Gastroesophageal sphincter (tissue), 4 donors: ENCODE measurements at places on chromosomes 4 and X.

DNA sequence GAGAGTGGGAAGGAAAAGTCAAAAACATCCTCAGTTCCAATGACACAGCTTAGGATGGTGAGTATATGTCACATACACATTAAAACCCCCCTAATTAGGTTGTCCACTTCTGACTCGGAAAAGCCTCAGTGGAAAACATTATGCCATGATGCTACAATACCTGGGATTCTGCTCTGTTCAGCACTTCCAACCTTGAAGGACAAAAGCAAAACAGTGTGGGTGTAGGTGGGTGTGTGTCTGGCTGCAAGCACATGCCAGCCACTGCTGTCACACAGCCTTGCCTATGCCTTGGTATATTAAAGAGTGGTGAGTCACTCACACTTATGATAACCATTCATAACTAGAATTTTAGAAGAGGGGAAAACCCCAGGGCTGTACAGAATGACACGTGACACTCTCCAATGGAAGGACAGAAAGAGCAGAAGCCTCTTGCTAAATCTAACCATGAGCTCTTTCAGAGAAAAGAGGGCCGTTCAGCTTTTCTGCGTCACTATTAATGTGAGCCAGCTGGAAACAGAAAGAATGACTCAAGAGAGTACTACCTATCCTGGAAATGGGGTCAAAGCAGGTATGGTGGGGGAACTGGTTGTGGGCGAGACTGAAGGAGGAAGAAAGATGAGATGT lies 159.6 kb downstream of the TET2 start:
- ATAC-seq: no peak

DNA sequence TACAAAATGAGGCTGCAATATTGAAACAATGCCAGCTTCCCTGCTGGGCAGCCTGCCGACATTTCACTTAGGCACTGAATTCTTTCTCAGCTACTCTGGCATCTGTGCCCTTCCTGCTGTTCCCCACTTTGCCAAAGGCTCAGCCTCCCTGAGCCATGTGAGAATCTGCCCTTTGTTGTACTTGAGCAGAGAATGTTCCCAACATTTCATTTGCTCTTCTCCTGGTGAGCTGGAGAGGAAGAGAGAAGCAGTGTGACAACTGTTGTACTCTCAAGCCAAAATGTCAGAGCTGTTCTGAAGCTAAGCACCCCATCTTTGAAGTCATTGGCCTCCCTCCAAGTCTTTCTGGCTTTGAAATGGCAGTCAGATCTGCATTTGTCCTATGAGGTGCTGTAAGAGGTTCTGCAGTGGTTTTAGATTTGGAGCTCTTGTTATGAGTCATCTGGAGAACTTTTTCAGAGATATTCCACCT lies 32.5 kb downstream of the LANCL3 start:
- ATAC-seq: peak; percentile 22

- ATAC-seq: no peak
Measured at GRCh38 chr4:148229028-148229427, 213.2 kb downstream of the NR3C2 start.

DNA sequence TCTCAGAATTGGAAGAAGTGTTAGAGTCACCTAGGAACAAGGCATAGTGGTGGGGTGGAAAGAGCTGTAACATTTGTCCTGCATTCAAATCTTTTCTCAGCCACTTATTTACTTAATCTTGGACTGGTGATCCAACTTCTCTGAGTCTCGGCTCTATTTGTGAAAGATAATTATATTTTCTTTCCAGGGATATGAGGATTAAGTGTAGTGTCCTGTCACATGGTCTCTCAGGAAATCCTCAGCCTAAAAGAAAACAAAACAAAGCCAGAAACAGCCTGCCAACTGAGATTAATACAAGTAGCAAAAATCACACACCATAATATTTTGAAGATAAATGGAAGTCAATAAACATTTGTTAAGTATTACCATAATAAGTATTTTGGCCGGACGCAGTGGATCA lies 33.3 kb upstream of the ETNPPL start:
- ATAC-seq: no peak

DNA sequence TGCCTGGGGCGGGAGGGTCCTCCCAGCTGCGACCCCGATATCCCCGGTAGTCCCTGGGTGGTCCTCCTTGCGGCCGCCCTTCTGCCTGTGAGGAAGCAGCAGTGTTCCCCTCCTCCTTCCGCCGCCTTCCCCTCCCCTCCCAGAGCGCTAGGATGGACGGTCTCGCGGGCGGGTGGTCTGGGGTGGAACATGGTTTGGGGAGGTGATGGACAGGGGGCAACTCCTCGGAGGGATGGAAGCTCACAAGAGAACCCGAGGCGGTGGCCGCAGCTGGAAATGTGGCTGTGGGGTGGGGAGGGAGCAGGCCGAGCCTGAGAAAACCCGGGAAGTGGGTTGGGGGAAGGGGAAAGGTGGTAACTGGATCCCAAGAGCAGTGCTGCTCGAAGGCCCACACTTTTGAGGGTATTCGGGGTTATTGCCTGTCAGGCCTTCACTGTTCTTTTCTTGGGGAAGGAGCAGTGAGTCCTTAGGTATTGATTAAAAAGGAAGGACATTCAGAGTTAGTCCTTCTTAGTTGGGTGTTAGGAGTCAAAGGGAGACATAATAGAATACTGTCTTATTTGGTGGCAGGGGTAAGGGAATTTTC lies 581 bp downstream of the UBE2K start:
- ATAC-seq: peak; percentile 32

DNA sequence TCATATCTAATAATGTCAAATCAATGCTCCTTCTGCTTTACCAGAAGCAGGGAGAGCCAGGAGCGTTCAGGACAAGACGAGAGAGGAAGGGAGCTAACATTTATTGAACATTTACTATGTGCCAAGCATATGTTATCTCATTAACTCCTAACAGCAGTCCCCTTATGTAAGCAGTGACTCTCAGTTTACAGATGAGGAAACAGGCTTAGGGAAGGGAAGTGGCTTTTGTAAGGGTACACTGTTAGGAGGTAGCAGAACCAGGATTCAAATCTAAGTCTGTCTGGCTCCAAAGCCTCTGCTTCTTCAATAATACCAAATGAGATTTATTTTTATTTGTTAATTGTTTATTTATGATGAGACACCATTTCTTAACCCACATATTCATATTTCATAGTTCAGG lies 2.6 kb upstream of the STARD8 start:
- ATAC-seq: no peak

GRCh38 chr4:62359441-62360155 lies 1159.5 kb downstream of the ADGRL3 start:
- no peak for ATAC-seq

DNA sequence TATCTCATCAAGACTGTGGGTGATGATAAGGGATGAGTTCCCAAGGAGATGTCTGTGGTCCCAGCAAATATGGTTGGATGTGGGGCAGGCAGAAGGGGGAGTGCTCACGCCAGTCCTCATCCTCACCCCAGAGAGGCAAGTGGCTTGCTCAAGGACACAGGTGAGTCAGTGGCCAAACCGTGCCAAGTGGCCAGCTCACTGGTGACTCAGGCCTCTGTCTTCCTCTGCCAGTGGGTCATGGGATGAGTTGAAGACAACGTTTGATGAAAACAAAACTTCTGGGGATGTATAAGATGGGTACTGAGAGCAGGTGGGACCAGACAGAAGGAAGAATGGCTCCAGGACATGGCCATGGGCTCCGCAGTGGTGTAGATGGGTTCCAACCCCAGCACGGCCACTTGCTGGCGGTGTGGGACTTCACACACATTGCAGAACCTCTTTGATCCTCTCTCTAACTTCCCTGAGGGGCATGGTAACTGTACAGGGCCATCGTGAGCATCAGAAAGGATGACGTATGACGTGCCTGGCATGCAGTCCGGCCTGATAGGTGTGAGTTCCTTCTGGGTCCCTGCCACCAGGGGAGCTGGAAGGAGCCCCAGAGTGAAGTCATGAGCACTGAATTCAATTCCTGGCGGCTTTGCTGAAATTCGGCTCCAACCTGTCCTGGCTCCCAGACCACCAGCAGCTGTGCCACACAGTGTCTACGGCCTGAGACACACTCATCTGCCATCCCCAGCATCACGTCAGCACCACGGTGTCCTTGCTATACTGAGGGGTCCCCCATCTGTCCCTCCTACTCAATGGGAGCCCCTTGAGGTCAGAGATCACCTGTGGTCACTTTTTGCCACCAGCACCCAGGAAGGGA lies 41.3 kb upstream of the GPR78 start:
- peak; percentile 12 for ATAC-seq

GRCh38 chrX:24899391-24899790 lies 116.4 kb downstream of the ARX start:
- ATAC-seq: no peak

GRCh38 chrX:108426262-108426661 lies 12.0 kb downstream of the COL4A6 start:
- no peak for ATAC-seq

DNA sequence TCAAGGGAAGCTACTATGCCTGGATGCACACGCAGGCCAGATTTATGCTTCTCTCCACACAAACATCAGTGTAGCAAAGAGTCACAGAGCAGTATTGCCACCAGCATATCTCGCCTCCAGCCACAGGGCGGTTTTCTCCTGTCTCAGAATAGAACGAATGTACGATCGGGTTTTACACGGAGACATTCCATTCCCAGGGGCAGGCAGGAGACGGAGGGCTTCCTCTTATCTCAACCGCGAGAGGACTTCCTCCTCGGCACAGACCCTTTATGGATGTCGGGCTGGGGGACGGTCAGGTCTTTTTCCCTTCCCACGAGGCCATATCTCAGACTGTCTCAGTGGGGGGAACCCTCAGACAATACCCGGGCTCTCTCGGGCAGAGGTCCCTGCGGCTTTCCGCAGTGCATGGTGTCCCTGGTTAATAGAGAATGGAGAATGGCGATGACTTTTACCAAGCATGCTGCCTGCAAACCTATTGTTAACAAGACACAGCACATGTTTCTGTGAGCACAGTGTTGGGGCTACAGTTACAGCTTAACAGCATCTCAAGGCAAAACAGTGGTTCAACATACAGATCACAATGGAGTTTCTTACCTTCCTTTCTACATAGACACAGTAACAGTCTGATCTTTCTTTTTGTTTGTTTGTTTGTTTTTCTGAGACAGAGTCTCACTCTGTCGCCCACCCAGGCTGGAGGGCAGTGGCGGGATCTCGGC lies 24.1 kb downstream of the CSF2RA start:
- ATAC-seq: no peak

GRCh38 chrX:120672389-120672788 lies 42.5 kb upstream of the C1GALT1C1 start:
- peak; percentile 86 for ATAC-seq

DNA sequence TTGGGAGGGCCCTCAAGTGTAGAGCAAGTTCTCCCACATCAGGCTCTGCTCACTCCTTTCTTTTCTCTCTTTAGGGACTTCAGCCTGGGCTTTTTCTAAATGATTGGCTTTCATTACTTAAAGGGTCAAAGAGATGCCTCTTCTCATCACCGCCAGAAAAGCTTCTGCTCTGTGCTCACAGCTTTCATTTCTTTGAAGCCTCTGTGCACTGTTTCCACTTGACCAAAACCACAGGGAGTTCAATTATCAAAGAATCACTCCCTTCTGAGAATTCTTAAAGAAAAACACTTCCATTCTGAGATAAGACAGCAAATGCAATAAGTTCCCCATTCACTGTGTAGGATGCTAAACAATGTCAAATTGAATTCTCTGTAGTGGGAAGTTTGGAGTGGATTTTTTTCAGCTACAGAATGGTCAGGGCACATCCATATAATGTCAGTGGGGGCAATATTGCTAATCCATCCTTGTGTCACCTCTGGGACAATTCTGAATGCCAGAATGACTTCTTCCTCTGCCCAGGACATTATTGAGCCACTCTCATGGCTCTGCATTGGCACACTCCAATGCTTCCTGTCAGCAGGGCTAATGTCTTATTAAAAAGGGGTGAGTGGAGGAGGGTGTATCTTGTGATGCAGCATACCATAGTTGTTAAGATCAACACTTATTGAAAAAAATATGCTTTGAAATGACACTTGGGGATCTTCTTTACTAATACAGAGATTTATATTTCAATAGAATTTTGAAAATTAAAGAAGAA lies 217.6 kb downstream of the SNCA start:
- ATAC-seq: no peak

- ATAC-seq: no peak
Measured at GRCh38 chr4:101823864-101824263, 33.3 kb downstream of the BANK1 start.

- no peak for ATAC-seq
Measured at GRCh38 chr4:113783701-113784100, 22.2 kb upstream of the CAMK2D start.

DNA sequence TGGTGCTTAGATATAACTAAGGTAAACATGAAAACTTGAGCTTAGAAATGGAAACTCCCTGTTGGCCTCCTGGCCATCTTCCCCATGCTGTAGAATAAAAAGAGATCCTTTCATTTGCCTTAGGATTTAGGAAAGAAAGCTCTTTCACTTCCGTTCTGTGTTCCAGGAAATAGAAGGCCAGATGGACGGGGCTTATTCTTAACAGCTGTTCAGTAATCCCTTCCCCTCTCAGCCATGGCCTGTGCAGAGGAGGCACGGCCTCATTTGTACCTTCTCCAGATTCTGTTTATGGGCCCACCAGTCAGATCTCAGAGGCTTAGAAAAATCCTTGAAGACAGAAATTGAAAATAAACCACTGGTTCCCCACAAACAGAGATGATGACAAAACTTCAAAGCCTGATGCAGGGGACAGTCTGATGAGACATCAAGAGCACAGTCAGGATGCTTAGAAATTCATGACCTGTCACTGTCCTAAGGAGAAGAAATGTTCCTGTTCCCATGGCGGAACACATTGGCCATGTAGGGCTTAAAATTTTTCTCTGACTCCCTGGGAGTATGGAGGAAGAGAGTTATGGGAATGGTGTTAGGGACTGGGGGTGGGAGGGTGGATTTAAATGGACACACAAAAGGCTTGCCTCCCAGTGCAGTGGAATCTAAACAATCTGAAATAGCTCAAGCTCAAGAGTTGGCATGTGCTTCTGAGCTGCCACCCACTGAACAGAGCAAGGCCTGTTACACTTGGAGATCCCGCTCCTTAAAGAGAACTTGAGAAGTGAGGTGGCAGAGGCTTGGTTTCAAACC lies 188.8 kb downstream of the SOWAHB start:
- peak; percentile 86 for ATAC-seq

- ATAC-seq: no peak
Measured at GRCh38 chr4:116838609-116839008, 246.8 kb downstream of the TRAM1L1 start.

DNA sequence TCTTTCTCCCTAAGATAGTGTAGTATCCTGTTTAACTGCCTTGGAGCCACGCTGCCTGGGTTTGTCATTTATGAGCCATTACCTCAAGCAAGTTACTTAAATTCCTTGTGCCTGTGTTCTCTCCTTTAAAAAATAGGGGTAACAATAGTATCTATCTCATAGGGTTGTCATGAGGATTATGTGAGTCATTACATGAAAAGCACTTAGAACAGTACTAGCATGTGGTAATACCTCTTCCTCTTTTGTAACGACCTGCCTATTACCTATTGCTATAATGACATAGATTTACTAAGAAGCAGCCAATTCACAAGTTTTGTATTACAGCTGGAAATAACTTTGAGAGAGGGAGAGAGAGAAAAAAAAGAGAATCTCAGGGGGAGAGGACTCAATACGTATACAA lies 834.7 kb downstream of the RAPGEF2 start:
- ATAC-seq: no peak
